Mucosa of gallbladder (tissue), 1 donor: ENCODE measurements at places on chromosomes 7 and 10. TPM values are rescaled to one million over a fixed set of nuclear protein-coding genes. Genes with fewer than 3 reads are reported as not detected.

PNLIP gene
- 5.4 TPM for total RNA-seq

NPC1L1 gene
- total RNA-seq = 61.3 TPM

GRCh38 chr10:48649349-48649944 is 35.2 kb upstream of the WDFY4 start:
- no peak for DNase-seq

- DNase-seq = no peak
These were observed 12.6 kb upstream of the WAC start for GRCh38 chr10:28520346-28520745.

- DNase-seq = peak; percentile 73
These were observed 33.9 kb upstream of the EEPD1 start for GRCh38 chr7:36119005-36119706.

DNA sequence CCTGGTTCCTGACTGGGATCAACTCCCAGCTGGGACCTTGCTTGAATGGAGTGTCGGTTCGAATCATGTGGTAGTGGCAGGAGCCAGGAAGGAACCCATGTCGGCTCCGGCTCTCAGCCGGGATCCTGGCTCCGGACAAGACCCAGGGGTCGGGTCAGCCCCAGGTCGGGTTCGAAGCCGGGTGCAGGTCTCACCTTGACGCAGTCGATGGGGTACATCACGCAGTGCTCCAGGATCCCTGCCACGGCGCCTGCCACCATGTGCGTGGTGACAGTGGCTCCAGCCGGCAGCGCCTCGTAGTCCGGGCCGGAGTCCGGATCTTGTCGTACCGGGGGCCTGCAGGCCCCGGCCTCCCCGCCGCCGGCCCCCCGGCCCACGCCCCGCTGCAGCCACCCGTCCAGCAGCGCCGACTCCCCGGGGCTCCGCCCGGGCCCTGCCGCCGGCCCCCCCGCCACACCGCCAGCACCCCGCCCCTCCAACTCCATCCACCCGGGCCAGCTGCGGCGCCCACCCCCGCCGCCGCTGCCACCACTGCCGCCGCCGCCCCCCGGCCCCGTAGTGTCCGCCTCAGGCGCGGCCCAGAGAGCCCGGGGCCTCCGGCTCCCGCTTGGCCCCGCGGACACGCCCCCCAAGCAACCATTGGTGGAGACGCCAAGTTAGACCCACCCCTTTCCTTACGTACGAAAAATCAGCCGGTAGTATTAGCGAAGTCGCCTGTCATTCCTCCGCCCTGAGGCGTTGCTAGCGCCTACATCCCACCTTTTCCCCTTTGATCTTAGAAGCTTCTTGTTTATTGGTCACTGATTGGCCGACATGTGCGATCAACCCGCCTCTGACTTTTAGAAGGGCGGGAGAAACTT is at the start of gene SLC25A28:
TSS of gene SLC25A28 (minus strand) at position 589 of the 860 bp plus-strand sequence. CDS start at position 485, 104 bp downstream.
- peak; percentile 97 for DNase-seq

- DNase-seq = no peak
These were observed 102.0 kb downstream of the PKD1L1 start for GRCh38 chr7:47846138-47846836.

GRCh38 chr7:123492485-123492884 is 41.9 kb downstream of the IQUB start:
- no peak for DNase-seq

GRCh38 chr7:107995184-107996071 is 7.5 kb downstream of the LAMB1 start:
- no peak for DNase-seq
